ENCODE measurements at places on chromosomes 11 and 22.
A peak's percentile ranks its signal among the peaks of the same experiment; 100 is the strongest.

- DNase-seq = no peak
Observed at GRCh38 chr11:41879214-41879613, 419.8 kb upstream of the LRRC4C start.

DNA sequence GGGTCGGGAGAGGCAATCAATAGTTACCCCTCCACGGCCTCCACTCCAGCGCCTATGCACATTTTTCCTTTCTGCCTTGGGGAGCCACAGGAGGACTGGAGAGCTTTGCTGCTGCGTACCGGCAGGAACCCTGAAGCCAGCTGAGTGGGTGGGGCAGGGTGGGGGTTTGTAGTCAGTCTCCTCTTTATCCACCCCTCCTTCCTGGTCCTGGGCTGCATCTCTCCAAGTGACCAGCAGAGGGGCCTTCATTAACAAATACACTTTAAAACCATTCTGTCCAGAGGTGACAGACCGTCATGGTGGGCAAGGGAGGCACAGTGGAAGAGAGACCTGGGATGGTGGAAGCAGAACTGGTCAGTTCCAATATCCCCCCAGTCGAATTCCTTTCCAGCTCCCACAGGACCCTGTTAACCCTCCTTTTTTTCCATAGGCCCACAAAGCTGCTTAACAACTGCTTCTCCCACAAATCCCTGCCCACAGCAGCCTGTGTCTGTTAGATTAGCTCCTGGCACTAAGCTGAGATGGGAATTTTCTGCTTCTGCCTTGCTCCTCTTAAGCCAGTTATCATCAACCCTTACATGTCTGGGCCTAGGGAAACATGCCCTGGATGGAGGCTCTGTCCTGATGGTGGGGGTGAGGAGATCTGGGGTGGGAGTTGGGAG lies 3.9 kb upstream of the ABCG4 start:
- DNase-seq = peak; percentile 32

- no peak for DNase-seq
Observed at GRCh38 chr22:25110596-25110845, 89.1 kb upstream of the CRYBB3 start.

- no peak for DNase-seq
Observed at GRCh38 chr11:64996710-64997380, at the start of gene BATF2. Gene BATF2 (minus strand): TSS chr11:64996971. CDS start chr11:64996914, 57 bp downstream.

- no peak for DNase-seq
Observed at GRCh38 chr11:105953886-105954285, 68.2 kb downstream of the MSANTD4 start.

- no peak for DNase-seq
Observed at GRCh38 chr11:820655-821511, 2.2 kb downstream of the PNPLA2 start.

DNA sequence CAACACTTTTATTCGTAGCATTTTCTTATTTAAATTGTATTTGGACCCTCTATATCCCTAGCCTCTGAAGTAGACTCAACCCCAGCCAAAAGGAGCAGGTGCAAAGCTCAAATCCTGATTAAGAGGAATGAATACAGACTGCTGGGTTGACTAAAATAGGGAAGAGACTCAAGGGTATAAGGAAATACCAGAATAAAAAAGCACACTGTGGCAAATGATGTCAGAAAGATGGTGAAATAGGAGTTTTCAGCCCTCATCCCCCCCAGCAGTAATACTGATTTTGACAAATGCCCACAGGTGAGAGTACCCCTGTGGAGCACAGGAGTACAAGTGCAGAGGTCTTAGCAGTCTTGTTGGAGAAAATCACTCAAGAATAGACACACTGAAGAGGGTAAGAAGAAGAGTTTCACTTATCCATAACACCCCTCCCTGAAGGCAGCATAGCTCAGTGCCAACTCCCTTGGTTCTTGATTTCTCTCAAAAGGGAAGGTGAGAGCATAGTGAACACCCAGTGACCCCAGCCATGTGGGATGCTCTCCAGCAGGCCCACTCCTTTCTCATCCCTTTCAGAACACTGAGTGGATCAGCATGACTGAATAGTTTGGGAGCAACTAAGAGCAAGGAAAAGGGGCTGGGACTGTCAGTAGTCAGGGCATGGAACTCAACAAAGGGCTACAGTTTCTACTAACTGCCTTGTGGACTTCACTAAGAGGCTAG lies 71.7 kb downstream of the TBC1D22A start:
- no peak for DNase-seq

GRCh38 chr11:84130646-84131427 lies 844.7 kb upstream of the CCDC90B start:
- no peak for DNase-seq

Measured in AG04450 (cell line).